ENCODE measurements at places on chromosomes 2 and 18.

DNA sequence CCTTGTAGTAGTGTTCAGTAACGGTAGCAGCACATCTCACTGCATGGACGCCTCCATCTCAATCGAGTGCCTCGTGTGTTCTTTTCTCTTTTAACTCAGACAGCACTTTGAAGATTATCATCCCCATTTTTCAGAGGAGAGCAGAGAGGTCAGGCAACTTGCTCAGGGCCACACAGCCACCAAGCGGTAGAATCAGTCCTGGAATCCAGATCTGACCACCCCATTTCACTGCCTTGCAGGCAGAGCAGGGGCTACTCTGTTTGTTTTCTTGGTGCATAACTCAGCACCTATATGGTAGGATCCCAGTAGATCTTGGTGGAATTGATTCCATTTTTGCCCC lies 129.5 kb downstream of the SMAD7 start:
- no peak for DNase-seq

GRCh38 chr18:33181016-33181415 lies 259.5 kb downstream of the CCDC178 start:
- DNase-seq = no peak

GRCh38 chr18:45801416-45802004 lies 24.0 kb upstream of the SIGLEC15 start:
- DNase-seq = no peak

DNA sequence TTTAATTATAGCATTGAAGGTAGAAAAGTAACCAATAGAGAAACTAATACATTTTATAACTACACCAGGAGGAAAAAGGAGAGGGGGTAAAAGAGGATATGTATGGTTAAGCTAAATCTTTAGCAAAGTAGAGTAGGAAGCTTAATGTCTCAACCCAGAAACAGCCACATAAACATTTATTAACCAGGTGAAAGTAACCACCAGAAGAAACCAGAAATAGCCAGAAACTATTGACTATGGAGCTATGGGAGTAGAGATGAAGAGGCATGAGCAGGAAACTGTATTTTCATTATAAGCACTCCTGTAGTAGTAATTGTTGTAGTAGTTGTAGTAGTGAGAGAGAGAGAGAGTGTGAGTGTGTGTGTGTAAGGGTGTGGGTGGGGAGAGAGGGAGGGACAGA lies 617.5 kb upstream of the CHAC2 start:
- no peak for DNase-seq

GRCh38 chr2:23235292-23235691 lies 149.7 kb upstream of the KLHL29 start:
- DNase-seq = peak; percentile 62

GRCh38 chr2:37323176-37323780 lies 1.4 kb downstream of the PRKD3 start:
- no peak for DNase-seq

- no peak for DNase-seq
Observed at GRCh38 chr18:10094154-10094553, 180.3 kb downstream of the VAPA start.

DNA sequence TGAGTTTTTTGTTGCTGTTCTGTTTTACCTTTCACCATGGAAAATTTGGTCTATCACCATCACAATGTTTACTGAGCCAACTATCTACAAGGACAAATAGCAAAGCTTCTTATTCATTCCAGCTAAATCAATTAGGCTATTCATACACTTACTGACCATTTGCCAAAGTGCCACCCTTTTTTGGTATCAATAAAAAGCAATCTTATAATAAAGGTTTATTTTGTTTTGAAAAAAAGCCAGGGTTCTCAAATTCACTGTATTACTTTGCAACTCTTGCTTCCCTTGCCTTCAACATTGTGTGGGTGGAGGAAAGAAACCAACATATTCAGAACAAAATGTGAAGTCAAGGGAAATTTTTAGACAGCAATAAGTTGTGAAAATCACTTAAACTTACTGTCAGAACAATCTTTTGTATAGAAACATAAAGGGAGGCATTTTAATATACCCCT lies 15.3 kb downstream of the PELI1 start:
- no peak for DNase-seq

DNA sequence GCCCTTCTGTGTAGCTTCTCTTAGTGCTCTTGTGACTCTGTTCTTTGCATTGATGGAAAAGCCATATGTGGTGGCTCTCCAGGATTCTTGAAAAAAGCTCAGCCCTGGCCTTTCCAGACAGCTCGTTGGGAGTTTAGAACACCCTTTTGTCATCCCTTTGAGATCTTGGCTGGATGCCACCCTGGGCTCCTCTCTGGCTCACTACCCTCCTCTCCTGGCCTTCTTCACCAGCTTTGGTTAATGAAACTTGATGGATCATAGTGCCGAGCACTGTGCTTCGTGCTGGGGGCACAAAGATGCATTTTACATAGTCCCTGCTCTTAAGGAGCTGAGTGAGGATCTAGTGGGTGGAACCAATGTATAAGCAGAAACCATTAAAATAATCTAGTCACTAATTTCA lies 15.6 kb upstream of the FHOD3 start:
- no peak for DNase-seq

DNA sequence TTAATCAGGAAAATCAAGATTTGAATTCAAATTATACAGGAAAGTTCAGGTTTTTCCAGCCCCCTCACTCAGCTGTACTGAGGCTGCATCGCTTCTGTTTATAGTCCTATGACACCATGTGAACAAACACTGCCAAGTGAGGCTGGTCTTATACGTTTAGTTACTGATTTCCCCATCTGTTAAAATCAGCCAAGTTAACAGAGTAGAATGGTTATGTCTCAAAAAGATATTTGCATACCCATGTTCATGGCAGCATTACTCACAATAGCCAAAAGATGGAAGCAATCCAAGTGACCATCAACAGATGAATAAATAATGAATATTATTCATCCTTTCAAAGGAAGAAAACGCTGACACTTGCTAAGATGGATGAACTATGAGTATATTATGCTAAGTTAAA lies 43.8 kb downstream of the REEP1 start:
- DNase-seq = no peak

- peak; percentile 87 for DNase-seq
Observed at GRCh38 chr2:28274911-28275685, 117.6 kb upstream of the FOSL2 start.

DNA sequence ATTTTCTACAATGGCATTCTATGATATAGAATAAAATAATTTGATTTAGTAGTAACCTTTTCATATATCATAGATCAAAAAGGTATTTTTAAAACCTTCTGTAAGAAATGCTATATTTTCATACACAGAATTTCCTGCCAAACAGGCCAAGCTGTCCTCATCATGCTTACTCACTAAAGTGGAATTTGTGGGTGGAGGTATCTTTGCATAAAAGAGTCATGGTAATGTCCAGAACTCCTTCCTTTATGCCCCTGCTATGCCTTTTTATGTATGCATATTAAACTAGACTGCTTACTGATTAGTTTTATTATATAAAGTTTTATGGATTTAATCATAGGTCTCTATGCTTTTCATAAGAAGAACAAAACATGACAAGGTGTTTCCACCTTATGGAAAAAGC lies 27.5 kb upstream of the MARCHF7 start:
- peak; percentile 29 for DNase-seq

GRCh38 chr18:5853253-5853652 lies 42.1 kb downstream of the TMEM200C start:
- DNase-seq = no peak

- DNase-seq = no peak
Observed at GRCh38 chr18:38886861-38887670, 1321.5 kb upstream of the CELF4 start.

DNA sequence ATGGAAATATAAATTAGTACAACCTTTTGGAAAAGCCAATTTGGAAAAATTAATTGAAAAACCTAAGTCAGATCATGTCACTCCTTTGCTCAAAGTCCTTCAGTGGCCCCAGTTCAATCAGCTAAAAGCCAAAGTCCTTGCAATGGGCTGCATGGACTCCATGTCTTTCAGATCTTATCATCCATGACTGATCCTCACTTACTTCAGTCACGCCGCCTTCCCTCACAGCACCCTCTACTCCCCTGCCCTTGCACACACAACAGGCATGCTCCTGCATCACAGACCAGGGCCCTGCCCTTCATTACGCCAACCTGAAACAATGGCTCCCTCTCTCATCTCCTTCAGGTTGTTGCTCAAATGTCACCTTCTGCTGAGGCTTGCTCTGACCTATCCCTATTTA lies 15.6 kb downstream of the KANSL3 start:
- no peak for DNase-seq

- DNase-seq = no peak
Observed at GRCh38 chr18:48228301-48228715, 180.9 kb downstream of the ZBTB7C start.

DNA sequence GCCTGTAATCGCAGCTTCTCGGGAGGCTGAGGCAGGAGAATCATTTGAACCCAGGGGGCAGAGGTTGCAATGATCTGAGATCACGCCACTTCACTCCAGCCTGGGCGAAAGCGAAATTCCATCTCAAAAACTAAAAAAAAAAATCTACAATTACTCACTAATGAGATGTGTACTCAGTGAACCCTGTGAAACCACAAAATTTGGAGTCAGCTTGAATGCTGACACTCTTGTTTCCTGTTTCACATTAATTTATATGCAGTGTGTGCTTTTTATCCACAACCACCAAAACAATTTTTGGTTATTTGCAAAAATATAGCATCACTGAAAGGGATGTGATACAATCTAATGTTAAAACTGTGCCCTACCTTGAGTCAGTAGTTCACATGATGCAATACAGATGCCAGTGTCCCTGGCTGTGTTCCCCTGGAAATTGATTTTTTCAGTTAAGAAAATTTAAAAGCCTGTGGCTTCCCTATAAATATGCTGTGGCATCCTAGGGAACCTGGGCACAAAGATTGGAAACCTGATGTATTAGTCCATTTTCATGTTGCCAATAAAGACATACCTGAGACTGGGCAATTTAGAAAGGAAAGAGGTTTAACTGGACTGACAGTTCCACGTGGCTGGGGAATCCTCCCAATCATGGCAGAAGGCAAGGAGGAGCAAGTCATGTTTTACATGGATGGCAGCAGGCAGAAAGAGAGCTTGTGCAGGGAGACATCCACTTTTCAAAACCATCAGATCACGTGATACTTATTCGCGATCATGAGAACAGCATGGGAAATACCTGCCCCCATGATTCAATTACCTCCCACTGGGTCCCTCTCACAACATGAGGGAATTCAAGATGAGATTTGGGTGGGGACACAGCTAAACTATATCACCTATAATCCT lies 337.5 kb upstream of the NT5C1B start:
- no peak for DNase-seq

Data from HS-27A (cell line).